NCI-H460 (cell line): ENCODE measurements at places on chromosomes 6 and 20. TPM values are rescaled to one million over a fixed set of nuclear protein-coding genes. Genes with fewer than 3 reads are reported as not detected.

Gene NKX2-2
- total RNA-seq = not detected in 2 replicates

DNA sequence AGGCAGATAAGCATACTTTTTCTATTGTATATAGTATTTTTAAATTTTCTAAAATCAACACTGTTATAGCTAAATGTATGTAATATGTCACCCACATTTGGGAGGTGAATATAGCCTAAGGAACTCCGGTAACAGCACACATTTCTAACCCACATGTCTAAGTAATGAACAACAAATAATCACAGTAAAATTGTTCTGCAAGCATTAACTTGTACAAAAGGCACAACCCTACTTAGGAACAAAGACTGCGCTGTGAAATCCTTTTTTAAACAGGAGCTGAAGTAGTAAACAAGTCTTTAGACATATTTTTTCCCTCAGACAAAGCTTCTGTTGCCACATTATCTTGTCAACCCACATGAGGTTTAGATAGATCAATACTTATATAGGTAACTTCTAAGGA is 872.4 kb upstream of the SLC35B3 start:
- no peak for DNase-seq

GRCh38 chr6:150603176-150603575 is 3.5 kb downstream of the PLEKHG1 start:
- no peak for DNase-seq

DNA sequence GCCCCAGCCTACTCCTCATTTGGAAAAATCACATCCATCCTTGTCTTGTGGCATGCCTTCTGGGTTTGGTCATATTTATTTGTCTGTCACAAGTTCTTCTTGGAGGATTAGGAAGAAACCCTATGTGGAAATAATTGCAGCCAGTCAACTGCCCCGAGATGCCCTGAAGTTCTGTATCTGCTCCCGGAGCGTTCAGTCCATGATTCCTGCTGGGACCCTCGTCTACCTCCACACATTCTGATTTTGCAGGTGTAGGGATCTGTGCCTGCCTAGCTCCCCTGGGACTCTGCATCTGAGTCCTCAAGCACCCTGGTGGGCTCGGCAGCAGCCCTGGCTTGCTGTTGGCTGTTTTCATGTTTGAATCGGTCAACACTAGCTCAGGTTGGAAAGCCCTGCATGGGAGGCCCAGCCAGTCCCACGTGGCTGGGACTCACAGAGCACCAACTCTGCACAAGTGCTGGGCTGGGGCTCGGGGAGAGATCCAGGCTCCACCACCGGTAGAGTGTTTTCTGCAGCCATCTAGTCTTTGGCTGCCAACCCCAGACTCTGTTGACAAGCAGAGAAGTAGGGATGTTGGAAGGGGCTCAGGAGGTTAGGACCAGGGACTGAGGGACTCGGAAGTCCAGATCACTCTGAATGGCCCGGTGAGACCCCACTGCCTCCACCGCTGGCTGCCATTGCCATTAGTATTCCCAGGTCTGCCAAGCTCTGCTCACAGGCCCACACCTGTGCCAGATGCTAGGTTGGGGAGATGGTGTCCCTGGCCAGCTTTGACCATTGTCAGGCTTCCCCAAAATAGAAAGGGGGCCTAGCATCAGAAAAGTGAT is 183.5 kb upstream of the CST7 start:
- DNase-seq = no peak

DNA sequence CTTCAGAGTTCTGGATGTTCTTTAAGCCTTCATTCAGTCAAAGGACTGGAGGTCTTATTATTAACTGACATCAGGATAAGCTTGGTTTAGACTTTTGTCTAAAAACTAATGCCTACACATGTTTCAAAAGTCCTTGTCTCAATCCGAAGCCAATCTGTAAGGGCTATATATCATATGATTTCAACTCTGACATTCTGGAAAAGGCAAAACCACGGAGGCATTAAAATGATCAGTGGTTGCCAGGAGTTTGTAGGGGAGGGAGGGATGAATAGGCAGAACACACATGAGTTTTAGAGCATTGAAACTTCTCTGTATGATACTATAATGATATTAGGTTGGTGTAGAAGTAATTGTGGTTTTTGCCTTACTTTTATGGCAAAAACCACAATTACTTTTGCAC is 1285.8 kb upstream of the CITED2 start:
- no peak for DNase-seq

Gene B3GAT2
- 0.02 TPM in 1 of 2 replicates, not detected in the other for total RNA-seq

GRCh38 chr6:137261761-137262160 is 42.6 kb upstream of the IFNGR1 start:
- no peak for DNase-seq

Gene IRF4
- total RNA-seq = 0.67 and 1.0 TPM in 2 replicates

- no peak for DNase-seq
Observed at GRCh38 chr20:41586772-41587171, 31.4 kb downstream of the CHD6 start.

GRCh38 chr6:167098825-167099225 is 24.1 kb upstream of the CCR6 start:
- no peak for DNase-seq
